ENCODE measurements at places on chromosomes 2 and 18. TPM values are rescaled to one million over a fixed set of nuclear protein-coding genes. Genes with fewer than 3 reads are reported as not detected.

- no peaks in the 10 kb centered on the region for H3K4me1 ChIP-seq
- no peaks in the 10 kb centered on the region for H3K36me3 ChIP-seq
- H3K4me3 ChIP-seq: no peak overlapping the region
- H3K27ac ChIP-seq: no peak overlapping the region
These were observed 266.1 kb upstream of the CYP26B1 start for GRCh38 chr2:72413716-72414115.

TMEM37 gene
- 27.8 TPM for total RNA-seq

DIPK1C gene
- 2.3 TPM for total RNA-seq

- DNase-seq: no peak
- H3K27me3 ChIP-seq: no peaks in the 10 kb centered on the region
- no peak overlapping the region for H3K4me3 ChIP-seq
- H3K4me1 ChIP-seq: peaks cover 58% of the 10 kb centered on the region
- no peak overlapping the region for H3K27ac ChIP-seq
- H3K36me3 ChIP-seq: peaks cover 15% of the 10 kb centered on the region
These were observed 39.0 kb downstream of the ATP8B1 start for GRCh38 chr18:57764087-57764486.

FMNL2 gene
- 57.9 TPM for total RNA-seq

ANKRD23 gene
- 2.3 TPM for total RNA-seq

DNA sequence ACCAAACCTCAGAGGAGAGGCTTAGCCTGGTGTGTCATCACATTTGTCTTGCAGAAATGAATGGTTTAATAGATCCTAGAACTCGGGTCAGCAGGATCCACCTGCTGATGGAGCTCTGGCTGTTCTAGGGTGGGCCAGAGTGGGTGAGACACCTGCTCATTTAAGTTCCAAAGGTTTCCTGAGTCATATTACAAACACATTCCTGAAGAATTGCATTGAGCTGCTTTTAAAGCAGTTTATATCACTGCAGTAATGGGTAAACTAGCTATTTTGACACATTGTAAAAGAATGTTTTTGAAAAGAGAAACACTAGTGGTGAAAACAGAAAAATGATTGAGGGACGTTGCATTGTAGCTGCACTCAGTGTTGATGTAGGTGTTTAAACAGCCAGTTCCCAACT lies 175.3 kb upstream of the TCF4 start:
- H3K27ac ChIP-seq: no peak overlapping the region
- H3K4me1 ChIP-seq: no peaks in the 10 kb centered on the region
- no peaks in the 10 kb centered on the region for H3K36me3 ChIP-seq
- no peak overlapping the region for H3K4me3 ChIP-seq
- DNase-seq: no peak

DOK6 gene
- total RNA-seq: 10.1 TPM

- no peaks in the 10 kb centered on the region for H3K36me3 ChIP-seq
- peak overlapping the region; percentile 88 for H3K27ac ChIP-seq
- peaks cover 82% of the 10 kb centered on the region for H3K4me1 ChIP-seq
- no peaks in the 10 kb centered on the region for H3K27me3 ChIP-seq
- H3K4me3 ChIP-seq: no peak overlapping the region
These were observed 54.1 kb downstream of the ATP8B1 start for GRCh38 chr18:57748770-57749603.

SGPP2 gene
- total RNA-seq: 18.2 TPM

DNA sequence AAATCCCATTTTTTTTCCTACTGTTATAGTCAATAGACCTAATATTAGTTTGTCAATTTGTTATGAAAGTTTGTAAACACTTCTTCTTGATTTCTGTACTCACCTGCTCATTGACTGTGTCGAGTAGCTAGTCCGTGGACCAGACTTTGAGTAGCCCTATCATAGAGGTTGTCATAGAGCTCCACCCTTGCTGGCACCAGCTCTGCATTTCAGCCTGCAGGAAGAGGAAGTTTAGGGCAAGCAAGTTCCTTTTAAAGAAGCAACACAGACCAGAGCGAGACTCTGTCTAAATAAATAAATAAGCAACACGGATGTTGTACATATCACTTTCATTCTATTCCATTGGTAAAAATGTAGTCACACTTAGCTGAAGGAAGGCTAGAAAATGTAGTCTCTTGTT lies 74.0 kb downstream of the MCFD2 start:
- peak; percentile 41 for DNase-seq
- H3K27me3 ChIP-seq: no peaks in the 10 kb centered on the region
- peaks cover 12% of the 10 kb centered on the region for H3K4me1 ChIP-seq
- no peaks in the 10 kb centered on the region for H3K36me3 ChIP-seq

DNA sequence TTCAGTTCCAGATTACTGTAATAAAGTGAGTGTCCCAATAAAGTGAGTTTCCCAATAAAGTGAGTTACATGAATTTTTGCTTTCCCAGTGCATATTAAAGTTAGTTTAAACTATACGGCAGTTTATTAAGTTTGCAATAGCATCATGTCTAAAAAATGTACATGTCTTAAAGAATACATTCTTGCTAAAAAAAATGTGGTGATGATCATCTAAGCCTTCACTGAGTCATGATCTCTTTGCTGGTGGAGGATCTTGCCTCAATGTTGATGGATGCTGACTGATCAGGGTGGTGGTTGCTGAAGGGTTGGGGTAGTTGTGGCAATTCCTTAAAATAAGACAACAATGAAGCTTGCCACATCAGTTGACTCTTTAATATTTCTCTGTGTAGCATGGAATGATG lies 664.2 kb downstream of the TDRD15 start:
- no peak overlapping the region for H3K27ac ChIP-seq
- H3K27me3 ChIP-seq: no peaks in the 10 kb centered on the region
- no peak for DNase-seq
- H3K36me3 ChIP-seq: no peaks in the 10 kb centered on the region
- H3K4me1 ChIP-seq: no peaks in the 10 kb centered on the region
- H3K4me3 ChIP-seq: no peak overlapping the region

KCNF1 gene
- total RNA-seq: 0.92 TPM

- H3K27ac ChIP-seq: peak overlapping the region; percentile 93
- no peaks in the 10 kb centered on the region for H3K27me3 ChIP-seq
- peak; percentile 88 for DNase-seq
These were observed 519 bp downstream of the METTL4 start for GRCh38 chr18:2570772-2571199.

IL1RL1 gene
- 20.4 TPM for total RNA-seq

GRCh38 chr2:226531061-226531810 lies 268.4 kb downstream of the IRS1 start:
- H3K36me3 ChIP-seq: no peaks in the 10 kb centered on the region
- no peak overlapping the region for H3K27ac ChIP-seq
- no peak for DNase-seq
- no peak overlapping the region for H3K4me3 ChIP-seq
- no peaks in the 10 kb centered on the region for H3K27me3 ChIP-seq
- no peaks in the 10 kb centered on the region for H3K4me1 ChIP-seq

HADHB gene
- total RNA-seq: 123 TPM

DNA sequence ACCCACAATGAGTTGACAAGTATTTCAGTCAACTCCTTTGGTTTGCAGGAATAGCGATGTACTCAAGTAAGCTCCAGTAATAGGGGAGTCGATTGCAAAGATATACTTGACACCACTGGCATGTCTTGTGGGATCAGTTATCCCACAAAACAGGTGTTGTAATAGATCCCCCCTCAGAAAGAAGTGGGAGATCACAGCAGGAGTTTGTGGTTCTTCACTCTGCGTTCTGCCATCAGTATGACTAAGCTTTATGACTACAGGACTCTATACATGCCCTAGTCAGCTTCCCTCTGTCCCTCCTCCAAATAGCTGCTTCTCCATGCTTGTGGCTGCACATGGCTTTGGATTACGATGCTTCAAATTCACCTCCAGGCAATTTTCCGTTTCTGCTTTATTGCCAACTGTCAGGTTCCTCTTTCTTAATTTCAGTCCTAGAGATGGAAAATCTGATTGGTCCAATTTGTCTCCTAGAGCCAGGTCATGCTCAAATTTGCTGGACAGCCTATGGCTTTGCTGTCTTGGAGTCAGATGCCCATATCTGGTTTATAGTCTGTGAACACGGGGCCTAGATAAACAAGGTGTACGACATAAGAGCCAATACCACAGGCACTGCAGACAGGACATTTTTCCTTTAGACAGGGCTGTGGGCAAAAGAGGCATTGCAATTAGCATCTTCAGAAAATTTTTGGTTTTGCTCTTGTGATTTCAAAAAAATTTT lies 221.7 kb downstream of the PAX3 start:
- H3K27ac ChIP-seq: no peak overlapping the region
- H3K4me3 ChIP-seq: no peak overlapping the region
- no peaks in the 10 kb centered on the region for H3K27me3 ChIP-seq
- no peaks in the 10 kb centered on the region for H3K36me3 ChIP-seq
- no peak for DNase-seq

FTCDNL1 gene
- not detected for total RNA-seq

GRCh38 chr2:62698653-62699052 lies 6.9 kb upstream of the EHBP1 start:
- DNase-seq: no peak
- H3K27me3 ChIP-seq: no peaks in the 10 kb centered on the region
- H3K4me1 ChIP-seq: peaks cover 3% of the 10 kb centered on the region
- no peaks in the 10 kb centered on the region for H3K36me3 ChIP-seq
- no peak overlapping the region for H3K27ac ChIP-seq

GRCh38 chr2:131045286-131046027 lies 47.8 kb downstream of the FAM168B start:
- H3K27me3 ChIP-seq: no peaks in the 10 kb centered on the region
- no peak for DNase-seq
- H3K4me1 ChIP-seq: peaks cover 9% of the 10 kb centered on the region
- H3K27ac ChIP-seq: no peak overlapping the region
- no peak overlapping the region for H3K4me3 ChIP-seq

PDE1A gene
- total RNA-seq: 12.9 TPM

DNA sequence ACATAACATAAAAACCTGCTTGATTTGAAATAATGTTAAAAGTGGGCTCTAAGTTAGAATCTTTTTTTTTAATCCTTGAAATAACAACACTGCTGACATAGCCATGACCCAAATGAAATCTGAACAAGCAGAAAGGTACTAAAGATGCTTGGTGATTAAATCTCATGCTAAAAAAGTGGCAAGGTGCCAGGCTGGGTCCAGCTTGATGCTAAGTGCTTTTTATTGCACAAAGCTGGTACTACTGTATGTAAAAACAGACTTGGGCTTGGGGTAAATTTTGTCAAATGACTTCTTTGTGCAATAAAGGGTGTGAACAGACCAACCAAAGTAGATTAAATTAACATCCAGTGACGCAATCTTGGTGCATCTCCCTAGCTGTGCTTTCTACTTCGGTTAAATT lies 13.4 kb downstream of the BCL11A start:
- H3K4me3 ChIP-seq: no peak overlapping the region
- no peaks in the 10 kb centered on the region for H3K36me3 ChIP-seq
- no peak overlapping the region for H3K27ac ChIP-seq
- peaks cover 13% of the 10 kb centered on the region for H3K27me3 ChIP-seq

ALPP gene
- total RNA-seq: not detected

PTPRN gene
- total RNA-seq: 9.8 TPM

TMEM169 gene
- total RNA-seq: 2.8 TPM

GRCh38 chr2:109265369-109265768 lies 136.4 kb downstream of the SH3RF3 start:
- H3K27me3 ChIP-seq: no peaks in the 10 kb centered on the region
- no peak for DNase-seq
- H3K4me1 ChIP-seq: peaks cover 6% of the 10 kb centered on the region
- H3K4me3 ChIP-seq: no peak overlapping the region
- H3K36me3 ChIP-seq: no peaks in the 10 kb centered on the region

PCARE gene
- total RNA-seq: not detected

DNA sequence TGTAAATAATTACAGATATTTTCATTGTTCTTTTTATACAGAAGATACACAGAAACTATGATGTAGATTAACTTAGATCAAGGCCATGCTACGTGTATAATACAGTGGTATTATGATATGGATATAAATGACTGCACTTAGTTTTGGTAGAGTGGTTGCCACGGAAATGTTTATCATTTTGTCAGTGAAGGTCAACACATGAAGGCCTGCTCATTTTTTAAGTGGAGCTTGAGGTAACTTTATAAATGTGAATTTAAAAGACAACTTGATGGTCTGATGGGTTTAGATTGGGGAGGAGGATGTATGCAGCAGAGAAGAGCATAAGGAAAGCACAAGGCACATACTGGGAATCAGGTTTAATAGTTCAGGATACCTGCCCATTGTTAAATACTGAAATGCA lies 14.4 kb upstream of the BBS5 start:
- no peaks in the 10 kb centered on the region for H3K27me3 ChIP-seq
- peaks cover 8% of the 10 kb centered on the region for H3K4me1 ChIP-seq
- no peak overlapping the region for H3K4me3 ChIP-seq
- H3K27ac ChIP-seq: no peak overlapping the region
- no peaks in the 10 kb centered on the region for H3K36me3 ChIP-seq

MREG gene
- 5.5 TPM for total RNA-seq

DNA sequence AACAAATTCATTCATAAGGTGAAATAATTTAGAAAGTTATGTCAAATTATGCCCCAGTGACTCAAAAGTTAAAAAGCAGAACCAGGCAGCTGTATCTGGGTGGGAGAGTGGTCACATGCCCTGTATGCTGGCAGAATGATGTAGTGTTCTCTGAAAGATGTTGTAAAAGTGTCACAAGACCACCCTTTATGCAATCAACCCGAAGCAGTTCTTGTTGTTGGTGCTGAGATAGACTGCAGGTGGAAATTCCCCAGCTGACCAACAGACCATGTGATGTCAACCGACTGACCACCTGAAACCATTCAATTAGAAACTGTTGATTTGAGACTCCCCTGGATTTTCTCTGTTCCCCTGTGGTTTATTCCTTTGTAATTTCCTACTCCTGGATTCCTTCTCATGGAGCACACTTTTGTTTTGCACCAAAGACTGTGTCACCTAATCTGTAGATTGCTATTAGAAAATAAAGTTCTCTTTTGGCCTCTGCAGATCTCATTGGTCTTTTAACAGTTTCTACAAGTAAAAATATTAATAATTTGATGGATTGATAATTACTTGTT lies 1341.3 kb upstream of the LRRTM1 start:
- H3K36me3 ChIP-seq: no peaks in the 10 kb centered on the region
- no peak overlapping the region for H3K27ac ChIP-seq
- no peak overlapping the region for H3K4me3 ChIP-seq
- no peak for DNase-seq

ZNF892 gene
- 6.1 TPM for total RNA-seq

INHA gene
- not detected for total RNA-seq

DNA sequence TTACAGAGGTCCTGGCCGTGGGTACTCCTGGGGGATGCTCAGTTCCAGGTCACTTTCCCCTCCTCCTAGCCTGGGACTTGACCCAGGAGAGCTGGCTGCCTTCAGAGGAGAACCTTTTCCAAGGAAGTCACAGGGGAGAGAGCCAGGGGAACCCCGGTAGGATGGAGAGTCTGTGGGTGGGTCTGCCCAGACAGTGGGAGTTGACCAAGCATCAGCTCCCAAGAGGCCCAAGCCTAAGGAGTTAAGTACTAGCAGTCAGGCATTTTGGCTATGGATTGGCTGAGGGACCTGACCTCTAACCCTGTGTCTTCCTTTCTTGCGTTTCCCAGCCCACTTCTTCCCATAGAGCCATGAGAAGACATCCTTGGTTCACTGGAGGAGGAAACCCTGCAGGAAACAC lies 48.8 kb upstream of the PLB1 start:
- DNase-seq: no peak
- no peaks in the 10 kb centered on the region for H3K36me3 ChIP-seq
- no peaks in the 10 kb centered on the region for H3K4me1 ChIP-seq
- no peak overlapping the region for H3K27ac ChIP-seq
- H3K27me3 ChIP-seq: no peaks in the 10 kb centered on the region
